T-helper 2 cell treated with Interferon-gamma antibody and Interleukin-4, amounts not matched to agents 5 μg/mL and 100 μg/mL, for 36 hours (primary cell): ENCODE measurements at places on chromosomes 2 and 18.

GRCh38 chr18:58497845-58498244 lies 131.0 kb downstream of the ALPK2 start:
- DNase-seq = no peak

GRCh38 chr2:30264274-30264673 lies 32.9 kb downstream of the LBH start:
- no peak for DNase-seq

DNA sequence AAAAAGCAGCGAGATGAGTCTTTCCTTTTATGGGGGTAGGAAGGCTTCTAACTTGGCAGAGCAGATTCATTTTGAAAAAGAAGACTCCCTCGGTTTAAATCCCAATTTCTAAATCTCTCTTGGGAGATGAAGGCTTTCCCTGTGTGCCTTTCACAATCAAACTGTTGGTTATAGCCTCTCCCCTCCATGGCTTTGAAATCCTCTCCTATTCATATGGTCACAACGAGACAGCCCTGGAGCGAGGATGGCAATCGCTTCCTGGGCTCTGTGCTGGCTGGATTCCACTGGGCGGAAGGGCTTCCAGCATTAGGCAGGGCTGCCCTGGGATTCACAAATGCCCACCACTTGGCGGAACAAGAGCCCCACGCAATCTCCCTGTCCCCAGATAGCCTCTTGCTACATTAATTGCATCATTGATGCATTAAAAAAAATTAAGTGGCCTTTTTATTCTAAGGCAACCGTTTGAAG lies 1.6 kb downstream of the CAVIN2 start:
- DNase-seq = no peak

DNA sequence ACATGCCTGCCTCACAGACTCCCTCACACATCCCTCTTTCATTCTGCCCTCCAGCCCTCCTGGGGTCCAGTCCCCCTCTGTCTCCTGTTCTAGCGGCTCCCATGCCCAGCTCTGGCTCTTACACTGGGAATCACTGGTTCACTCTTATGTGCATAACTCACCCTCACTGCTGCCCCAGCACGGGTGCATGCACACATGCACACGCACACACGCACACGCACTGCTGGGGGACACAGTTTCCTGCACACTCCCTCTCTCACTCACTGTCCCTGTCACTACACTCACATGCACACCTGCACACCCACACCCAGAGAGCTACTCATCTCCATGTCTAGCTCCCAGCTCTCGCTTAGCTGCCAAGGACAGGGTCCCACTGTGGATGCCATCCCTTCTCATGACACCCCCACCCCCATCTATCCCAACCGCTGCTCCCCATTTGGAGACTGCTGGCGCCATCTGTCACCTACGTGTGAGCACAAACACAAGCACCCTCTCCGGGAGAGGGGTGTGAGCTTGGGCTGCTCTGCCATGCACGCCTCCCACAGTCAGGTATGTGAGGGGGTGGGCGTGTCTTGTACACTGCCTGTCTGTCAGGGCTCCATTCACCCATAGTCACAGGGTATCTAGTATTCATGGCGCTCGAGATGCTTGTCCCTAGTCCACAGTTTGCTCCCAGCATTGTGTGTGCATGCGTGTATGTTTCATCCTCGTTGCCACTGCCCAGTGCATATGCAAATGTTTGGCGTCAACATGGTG lies 1.8 kb downstream of the ASIC4 start:
- no peak for DNase-seq

DNA sequence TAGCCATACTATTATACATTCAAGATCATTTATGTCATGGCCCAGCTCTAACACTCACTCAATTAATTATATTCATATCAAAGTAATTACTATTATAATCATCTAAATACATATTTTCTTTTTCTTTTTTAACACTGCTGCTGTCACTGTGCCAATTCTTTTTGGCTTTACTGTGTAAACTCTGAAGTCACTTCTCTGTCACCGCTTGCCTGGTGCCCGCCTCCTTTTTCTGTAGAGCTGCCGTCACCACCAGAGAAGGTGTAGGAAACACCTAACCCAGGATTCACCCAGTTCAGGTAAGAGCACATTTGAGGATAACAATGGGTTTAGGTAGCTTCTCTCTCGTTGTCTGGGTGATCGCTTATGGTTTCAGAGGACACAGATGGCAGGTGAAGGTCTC lies 93.3 kb downstream of the AOX1 start:
- DNase-seq = no peak

DNA sequence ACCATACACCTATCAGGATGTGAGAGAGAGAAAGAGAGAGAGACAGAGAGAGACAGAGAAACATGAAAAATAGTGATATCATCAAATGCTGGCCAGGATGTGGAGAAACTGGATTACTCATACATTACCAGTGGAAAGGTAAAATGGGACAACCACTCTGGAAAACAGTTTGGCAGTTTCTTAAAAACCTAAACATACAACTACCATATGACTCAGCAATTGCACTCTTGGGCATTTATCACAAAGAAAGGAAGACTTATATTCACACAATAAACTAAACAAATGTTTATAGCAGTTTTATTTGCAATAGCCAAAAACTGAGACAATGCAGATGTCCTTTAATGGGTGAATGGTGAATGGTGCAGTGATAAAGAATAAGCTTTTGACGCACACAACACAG lies 29.1 kb downstream of the SLC4A3 start:
- no peak for DNase-seq

DNA sequence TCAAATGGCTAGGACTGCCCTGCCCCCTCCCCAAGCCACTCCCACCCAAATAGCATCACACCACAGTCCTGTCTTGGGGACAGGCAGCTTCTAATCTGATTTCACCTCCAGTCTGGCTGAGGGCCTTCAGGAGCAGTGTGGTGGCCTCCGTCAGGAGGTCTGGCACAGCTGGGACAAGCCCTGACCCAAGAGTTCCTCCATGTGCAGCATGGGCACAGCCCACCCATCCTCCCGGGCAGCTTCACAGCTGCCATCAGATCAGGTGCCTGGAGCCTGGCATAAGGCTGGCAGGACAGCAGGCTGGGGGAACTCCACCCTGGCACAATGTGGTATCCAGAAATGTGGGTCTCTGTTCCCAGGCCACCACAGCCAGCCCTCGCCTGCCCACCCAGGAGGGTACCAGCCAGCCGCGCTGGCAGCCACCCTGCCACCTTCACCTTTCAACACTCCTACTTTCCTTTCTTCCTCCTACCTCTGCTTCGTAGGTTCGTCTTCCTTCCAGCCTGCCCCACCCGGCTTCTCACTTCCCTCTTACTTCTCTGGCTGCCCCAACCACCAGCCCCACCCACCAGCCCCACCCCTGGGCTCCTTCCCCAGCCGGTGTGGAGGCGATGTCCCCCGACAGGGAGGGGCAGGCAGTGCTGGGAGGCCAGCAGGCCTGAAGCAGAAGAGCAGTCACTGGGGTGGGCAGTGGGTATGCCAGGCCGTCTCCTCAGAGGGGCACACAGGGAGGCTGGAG lies at the start of gene CAPG:
Gene CAPG, minus strand, starts transcription at position 522 of the 739 bp plus-strand sequence. CDS start 8,221 bp downstream, outside the sequence.
- DNase-seq = peak; percentile 51
